Fibroblast of lung (primary cell): ENCODE measurements at places on chromosomes 13 and 19. TPM values are rescaled to one million over a fixed set of nuclear protein-coding genes. Genes with fewer than 3 reads are reported as not detected.

ZNF534 gene
- total RNA-seq, result under 0.01 and 0.17 TPM in 2 replicates

IZUMO2 gene
- total RNA-seq, result not detected in 2 replicates

GNA15 gene
- not detected in 2 replicates for total RNA-seq

C13orf46 gene
- 0.26 and 0.50 TPM in 2 replicates for total RNA-seq

SLC17A7 gene
- total RNA-seq, result 0.33 TPM in 1 of 2 replicates, not detected in the other

OR7D2 gene
- under 0.01 and 0.17 TPM in 2 replicates for total RNA-seq

COL4A1 gene
- total RNA-seq, result 34.0 and 57.5 TPM in 2 replicates

DNA sequence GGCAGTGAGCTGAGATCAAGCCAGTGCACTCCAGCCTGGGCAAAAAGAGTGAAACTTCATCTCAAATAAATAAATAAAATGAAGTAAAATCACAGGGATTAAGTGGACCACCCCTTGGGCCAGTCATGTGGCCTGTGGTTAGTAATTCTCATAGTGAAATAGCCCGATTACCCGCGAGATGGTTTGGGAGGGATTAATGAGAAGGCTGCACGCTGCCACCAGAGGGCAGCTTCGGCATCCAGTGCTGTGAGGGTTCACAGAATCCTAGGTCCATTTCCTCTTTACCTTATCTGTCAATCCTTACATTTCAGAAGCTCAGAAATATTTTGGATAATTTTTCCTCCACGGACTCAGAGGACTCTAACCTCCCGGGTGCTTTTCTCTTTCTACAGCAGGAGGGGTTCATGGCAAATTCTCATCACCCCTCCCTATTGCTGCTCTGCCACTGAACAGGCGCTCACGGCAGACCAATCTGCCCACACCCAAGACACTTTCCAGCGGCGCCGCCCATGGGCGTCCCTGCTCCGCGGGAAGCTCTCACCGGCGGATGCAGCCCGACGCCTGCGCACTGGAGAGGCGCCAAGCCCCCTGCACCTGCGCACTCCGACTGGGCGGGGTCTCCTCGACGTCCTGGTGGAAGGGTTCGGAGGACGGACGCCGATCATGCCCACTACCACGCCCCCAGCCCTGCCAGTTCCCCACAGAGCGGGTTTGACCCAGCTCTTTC, 11.0 kb downstream of the ZNF835 start:
- DNase-seq, result no peak

- DNase-seq, result no peak
Observed at GRCh38 chr19:53381376-53381775, 13.6 kb upstream of the ZNF765 start.

- no peak for DNase-seq
Observed at GRCh38 chr13:84741253-84741652, 859.0 kb upstream of the SLITRK1 start.

DNA sequence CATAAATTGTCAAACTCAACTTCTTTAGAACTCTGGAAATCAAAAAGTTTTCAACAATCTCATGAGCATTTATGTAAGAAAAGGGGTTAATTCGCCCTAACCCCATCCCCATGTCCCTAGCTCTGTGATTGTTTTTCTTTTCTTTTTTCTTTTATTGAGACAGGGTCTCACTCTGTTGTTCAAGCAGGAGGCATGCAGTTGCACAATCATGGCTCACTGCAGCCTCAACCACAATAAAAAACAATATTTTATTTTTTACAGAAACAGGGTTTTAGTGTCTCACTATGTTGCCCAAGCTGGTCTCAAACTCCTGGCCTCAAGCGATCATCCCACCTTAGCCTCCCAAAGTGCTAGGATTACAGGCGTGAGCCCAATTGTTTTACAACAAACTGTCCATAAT, 16.7 kb downstream of the VWA8 start:
- no peak for DNase-seq

GRCh38 chr13:72244788-72245187, 377.8 kb upstream of the DACH1 start:
- no peak for DNase-seq

DNA sequence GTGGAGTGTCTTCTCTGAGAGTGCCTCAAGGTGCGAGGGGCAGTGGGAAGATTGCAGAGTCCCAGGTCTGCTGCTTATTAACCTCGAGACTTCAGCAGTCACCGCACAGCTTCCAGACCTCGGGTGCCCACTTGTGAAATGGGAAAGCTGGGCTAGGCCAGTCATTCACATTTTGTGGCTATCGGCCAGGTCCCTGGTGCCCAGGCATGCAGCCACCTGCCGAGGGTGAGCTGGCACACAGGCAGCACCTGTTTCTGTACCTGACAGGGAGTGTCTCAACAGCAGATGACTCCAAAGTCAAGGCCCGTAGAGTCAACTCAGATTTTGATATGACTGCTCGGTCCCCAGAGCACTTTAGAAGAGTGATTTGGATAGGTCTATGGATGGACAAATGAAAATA, 21.9 kb downstream of the UQCRFS1 start:
- DNase-seq, result no peak

DNA sequence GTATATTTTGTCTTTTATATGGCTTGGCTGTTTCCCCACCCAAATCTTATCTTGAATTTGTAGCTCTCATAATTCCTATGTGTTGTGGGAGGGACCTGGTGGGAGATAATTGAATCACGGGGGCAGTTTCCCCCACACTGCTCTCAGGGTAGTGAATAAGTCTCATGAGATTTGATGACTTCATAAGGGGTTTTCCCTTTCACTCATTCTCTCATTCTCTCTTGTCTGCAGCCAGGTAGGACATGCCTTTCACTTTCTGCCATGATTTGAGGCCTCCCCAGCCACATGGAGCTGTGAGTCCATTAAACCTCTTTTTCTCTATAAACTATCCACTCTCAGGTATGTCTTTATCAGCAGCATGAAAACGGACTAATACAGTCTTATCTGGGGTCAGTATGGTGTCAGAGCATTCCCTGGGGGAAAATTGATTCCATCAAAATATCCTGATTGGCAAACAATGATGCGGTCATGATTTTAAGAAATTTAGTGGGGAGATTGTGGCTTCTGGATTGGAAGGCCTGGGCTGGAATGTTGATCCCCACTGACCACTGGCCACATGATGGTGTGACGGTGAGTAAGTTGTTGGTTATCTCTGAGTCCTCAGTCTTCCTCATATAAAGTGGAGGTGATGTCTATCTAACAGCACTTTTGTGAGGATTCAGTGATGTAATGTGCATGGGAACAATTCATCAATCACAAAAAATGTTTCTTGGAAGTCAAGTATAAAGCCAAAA, 27.5 kb upstream of the ANKRD10 start:
- DNase-seq, result peak; percentile 38

DNA sequence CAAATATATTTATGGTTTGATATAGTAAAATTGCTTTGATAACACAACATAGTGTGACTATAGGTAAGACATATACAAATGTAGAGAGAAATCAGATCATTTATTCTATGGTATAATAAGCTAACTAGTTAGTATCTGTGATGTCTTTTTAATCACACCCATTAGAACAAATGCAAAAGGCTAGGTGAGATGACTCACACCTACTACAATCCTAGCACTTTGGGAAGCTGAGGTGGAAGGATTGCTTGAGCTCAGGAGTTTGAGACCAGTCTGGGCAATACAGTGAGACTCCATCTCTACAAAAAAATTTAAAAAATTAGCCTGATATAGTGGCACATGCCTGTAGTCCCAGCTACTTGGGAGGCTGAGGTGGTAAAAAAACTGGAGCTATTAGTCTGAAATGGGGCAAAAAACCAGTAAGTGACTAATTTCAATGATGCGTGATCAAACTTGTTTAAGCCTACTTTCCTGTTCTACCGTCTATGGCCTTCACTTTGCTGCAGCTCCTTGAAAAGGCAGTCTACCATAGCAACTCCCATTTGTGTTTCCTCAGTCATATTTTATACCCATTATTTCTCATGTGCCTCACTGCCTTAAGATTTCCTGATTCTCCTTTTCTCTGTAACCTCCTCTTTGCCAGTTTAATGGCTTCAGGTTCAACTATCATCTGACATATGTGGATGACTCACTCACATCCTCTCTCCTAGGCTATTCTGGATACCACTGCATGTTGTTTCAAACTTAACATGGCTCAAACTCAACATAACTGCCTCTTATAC, 12.5 kb downstream of the ALG5 start:
- DNase-seq, result no peak

GRCh38 chr19:55116859-55117662, at the start of gene PPP1R12C:
TSS of gene PPP1R12C (minus strand) at chr19:55117637. CDS start at chr19:55117543, 94 bp downstream.
- DNase-seq, result no peak

- no peak for DNase-seq
Observed at GRCh38 chr13:53007872-53008271, 20.7 kb upstream of the OLFM4 start.

DNA sequence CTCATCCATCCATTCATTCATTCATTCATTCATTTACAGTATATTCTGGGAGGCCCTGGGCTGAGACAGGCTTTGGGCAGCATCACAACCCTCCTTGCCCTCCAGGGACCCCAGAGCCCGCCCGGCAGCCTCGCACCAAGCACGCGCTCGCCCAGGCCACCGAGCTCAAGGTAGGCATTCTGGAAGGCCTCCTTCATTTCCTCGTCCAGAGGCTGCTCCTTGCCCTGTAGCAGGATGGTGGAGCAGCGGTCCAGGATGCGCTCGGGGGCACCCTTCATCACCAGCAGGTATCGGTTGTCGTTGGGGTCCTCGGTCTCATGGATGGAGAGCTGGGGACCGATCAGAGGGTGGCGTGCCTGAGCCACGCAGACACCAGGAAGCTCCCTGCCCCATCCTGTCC, 15.6 kb downstream of the ATP1A3 start:
- no peak for DNase-seq
